ENCODE measurements at places on chromosomes 5 and 9. TPM values are rescaled to one million over a fixed set of nuclear protein-coding genes. Genes with fewer than 3 reads are reported as not detected.

- no peak for DNase-seq
These were observed 16.7 kb downstream of the CTNNAL1 start for GRCh38 chr9:108996643-108997042.

GRCh38 chr9:34046784-34047379 is 1.8 kb downstream of the UBAP2 start:
- DNase-seq, result peak; percentile 36

DNA sequence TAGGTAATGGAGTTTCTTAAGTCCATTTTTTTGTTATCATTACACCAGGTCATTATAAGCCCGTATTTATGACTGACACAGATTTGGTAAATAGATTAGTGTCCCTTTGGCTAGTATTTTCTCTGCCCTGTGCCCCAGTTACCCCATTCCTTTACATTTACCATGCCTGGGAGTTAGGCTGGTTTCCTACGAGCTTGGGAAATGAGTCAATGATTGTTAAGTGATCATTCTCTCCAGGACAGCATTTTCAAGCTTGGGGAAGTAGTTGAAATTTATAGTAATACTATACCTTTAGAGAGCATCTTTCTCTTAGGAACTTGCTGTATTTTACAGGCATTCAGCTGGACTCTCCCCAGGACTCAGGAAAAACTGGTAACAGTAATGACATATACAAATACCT is 573.1 kb downstream of the TLE4 start:
- no peak for DNase-seq

- no peak for DNase-seq
These were observed 175.6 kb downstream of the MACROH2A1 start for GRCh38 chr5:135223404-135223803.

GRCh38 chr5:175254155-175254554 is 189.8 kb downstream of the DRD1 start:
- DNase-seq, result peak; percentile 16

DNA sequence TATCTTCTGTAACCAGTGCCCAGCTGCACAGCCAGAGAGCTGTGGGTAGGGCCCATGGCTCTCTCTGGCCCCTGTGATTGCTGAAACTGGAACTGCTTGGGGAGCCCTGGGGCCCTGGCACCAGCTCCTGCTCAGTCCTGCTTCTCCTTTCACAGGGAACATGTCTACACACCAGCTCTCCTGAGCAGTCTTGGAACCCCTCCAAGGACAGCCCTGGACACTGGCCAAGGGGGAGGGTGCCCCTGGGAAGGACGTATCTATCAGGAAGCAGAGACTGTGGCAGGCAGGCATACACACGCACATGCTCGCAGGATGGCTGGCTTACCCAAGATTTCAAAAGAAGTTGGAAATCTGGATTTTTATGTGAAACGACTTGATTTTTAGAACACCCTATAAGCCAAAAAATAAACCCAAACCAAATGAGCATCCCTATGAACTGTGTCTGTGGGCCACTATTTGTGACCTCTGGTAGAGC is 8.8 kb upstream of the TRAF1 start:
- DNase-seq, result peak; percentile 77

DNA sequence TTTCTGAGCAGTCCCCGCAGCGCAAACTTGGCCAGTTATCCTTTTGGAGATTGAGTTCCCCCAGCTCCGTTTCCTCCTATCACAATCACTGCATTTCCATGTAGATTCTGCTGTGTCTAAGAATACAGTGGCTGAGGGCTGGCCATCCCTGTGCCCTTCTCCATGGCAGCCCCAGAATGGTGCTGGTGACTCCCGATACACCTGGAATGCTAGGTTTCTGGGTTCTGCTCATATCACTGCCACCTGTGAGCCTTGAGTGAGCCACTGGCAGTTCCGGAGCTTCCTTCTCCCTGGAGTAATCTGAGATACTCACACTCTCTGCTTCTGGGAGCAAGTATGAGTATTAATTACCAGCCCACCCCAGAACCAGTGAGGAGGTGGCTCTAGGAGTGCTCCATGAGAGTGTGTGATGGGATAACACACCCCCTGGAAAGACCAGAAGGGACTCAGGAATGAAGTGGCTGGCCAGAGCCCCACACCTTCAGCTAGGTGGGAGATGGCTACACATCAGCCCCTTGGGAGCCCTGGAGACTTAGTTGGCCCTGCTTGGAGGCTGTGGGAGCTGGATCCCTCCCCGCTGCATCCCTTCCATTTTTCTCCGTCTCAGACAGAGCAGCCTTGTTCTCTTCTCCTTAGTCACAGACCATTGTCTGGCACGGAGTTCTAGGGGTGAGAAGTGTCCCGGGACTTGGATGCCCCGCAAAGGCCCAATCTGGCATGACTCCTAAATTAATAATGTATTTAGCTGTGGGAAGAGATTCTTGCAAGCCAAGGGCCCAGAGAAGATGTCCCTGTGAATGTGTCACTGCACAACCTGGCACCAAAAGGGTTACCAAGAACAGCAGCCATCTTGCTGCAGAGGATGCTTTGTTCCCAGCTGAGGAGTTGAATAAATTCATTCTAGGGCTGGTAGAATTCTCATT is 4.9 kb downstream of the PCDHGC5 start:
- DNase-seq, result peak; percentile 86

DNA sequence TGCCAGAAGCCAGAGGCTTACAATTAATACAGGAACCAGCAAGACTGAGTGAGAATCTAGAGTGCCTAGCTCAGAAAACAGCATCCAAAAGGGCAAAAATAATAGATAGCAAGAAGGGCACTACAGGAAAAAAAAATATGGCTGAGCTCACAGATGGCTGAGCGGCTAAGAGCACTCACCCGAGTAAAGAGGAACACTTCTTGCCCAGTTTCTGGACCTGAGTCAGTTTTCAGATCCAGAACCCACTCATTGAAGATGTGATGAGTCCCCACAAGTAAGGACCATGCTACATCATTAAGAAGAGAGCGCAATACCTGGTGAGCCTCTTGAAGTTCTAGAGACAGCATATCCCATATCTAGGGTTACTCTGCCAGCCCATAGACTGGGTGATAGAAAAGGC is 65.5 kb upstream of the MAP3K1 start:
- no peak for DNase-seq

PCDHGA3 gene
- polyA plus RNA-seq, result 5.4 TPM

MARCHF3 gene
- 5.8 TPM for polyA plus RNA-seq

KCNV2 gene
- polyA plus RNA-seq, result not detected

ZFP2 gene
- polyA plus RNA-seq, result 0.74 TPM

All from GM23248 (cell line).